ENCODE measurements at places on chromosomes 6 and 20.

DNA sequence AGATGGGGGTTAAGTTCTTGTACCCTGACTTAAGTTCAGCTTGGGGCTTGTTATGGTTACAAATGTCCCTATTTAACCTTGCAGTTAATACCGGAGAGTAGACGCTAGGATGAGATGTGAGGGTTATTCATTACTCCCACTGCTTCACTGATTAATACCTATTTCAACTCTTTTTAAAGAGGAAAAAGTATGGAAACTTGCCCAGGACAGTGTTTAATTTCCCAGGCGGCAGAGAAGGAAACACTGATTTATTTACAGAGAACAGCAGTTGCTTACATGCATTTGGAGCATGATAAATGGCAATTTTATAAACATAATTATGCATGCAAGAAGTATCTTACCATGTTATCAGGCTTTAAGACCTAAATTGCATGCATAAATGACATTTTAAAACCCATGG, 137.7 kb downstream of the RCAN2 start:
- DNase-seq: no peak

GRCh38 chr6:156618600-156619205, 158.5 kb upstream of the ARID1B start:
- DNase-seq: no peak

DNA sequence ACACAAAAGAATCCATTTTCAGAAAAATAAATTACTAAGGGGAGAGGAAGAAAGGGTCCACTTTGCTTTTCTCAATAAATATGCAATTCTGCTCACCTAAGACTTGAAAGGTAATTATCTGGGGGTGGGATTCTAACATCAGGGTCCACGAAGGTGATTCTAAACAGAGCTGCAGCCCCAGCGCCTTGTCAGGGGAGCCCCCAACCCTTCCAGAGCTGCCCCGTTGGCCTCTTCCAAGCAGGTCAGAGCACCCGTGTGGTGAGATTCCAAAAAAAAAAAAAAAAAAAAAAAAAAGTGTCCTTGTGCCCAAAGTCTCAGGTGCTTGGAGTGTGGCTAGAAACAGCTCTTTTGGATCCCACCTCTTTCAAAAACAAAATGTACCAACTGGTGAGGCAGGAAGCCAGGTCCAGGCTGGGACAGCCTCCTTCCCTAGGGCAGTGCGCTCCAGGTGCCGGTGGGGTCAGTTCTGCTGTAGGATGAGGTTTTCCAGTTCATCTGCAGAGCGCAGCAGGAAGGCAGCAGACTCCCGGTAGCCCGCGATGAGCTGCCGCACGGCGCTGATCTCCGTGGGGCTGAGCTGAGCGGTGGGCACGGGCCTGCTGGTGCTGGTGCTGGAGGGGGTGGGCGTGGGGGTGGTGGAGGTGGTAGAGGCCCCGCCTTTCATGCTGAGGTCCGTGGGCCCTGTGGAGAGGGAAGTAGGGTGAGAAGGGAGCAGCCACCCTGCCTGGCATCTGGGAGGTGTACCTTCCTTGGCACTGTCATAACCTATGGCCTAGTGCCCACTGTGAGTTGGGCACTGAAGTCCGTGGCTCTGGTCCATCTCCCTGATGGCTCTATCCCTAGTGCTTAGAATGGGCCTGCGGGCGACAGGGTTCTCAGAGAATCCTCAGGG, 89.3 kb downstream of the ASXL1 start:
- no peak for DNase-seq

GRCh38 chr6:12162213-12162612, 127.9 kb upstream of the EDN1 start:
- no peak for DNase-seq

GRCh38 chr6:130849594-130849993, 22.4 kb downstream of the SMLR1 start:
- DNase-seq: no peak

All from T-helper 2 cell (primary cell).